Right ventricle myocardium inferior (tissue), 1 donor: ENCODE measurements at places on chromosomes 3 and 15. TPM values are rescaled to one million over a fixed set of nuclear protein-coding genes. Genes with fewer than 3 reads are reported as not detected.

CFAP92 gene
- total RNA-seq = 0.49 TPM

XCR1 gene
- total RNA-seq = not detected

TOMM70 gene
- total RNA-seq = 65.9 TPM

DCP1A gene
- 17.7 TPM for total RNA-seq

HIGD2B gene
- not detected for total RNA-seq

CLDN11 gene
- 2.7 TPM for total RNA-seq

C3orf20 gene
- total RNA-seq = not detected

CTXND1 gene
- total RNA-seq = 1.7 TPM

DUSP7 gene
- 25.0 TPM for total RNA-seq

CHDH gene
- total RNA-seq = 11.0 TPM

LRRC34 gene
- total RNA-seq = 1.6 TPM

TM6SF1 gene
- total RNA-seq = 5.0 TPM

CXCR6 gene
- total RNA-seq = 0.19 TPM

GOLGA6D gene
- not detected for total RNA-seq

ISG20 gene
- total RNA-seq = 1.8 TPM

GPR149 gene
- total RNA-seq = not detected

DLL4 gene
- 11.1 TPM for total RNA-seq

BFSP2 gene
- not detected for total RNA-seq

GREM1 gene
- not detected for total RNA-seq

LSAMP gene
- total RNA-seq = 5.0 TPM

GP5 gene
- not detected for total RNA-seq

IMPG2 gene
- total RNA-seq = 0.14 TPM

TNNC1 gene
- 9,051 TPM for total RNA-seq

STRIT1 gene
- 0.84 TPM for total RNA-seq

TRA2B gene
- total RNA-seq = 44.2 TPM
